ENCODE measurements at places on chromosomes 2 and 18.

DNA sequence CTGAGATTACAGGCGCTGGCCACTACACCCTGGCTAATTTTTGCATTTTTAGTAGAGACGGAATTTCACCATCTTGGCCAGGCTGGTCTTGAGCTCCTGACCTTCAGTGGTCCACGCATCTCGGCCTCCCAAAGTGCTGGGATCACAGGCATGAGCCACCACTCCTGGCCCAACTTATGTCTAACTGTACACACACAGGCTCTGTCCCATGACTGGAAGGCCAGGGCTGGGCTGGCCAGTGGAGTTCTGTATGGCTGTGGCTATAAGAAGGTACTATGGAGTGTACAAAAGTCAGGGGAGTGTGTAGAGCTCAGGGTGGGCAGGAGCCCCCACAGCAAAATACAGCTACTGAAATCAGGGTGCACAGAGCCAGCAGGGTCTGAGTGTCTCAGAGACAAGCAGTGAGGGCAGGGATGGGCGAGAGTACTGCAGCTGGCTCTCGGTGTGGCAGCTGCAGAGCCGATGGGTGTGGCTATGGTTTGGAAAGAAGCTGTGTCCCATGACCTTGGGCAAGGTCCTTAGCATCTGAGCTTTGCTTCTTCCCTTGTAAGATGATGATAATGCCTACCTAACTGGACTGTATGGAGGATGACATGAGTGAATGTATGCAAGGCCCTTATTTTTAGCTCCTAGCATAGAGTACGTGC, 10.4 kb upstream of the MSGN1 start:
- no peak for DNase-seq

GRCh38 chr2:73415906-73416305, 30.3 kb downstream of the ALMS1 start:
- DNase-seq = no peak

DNA sequence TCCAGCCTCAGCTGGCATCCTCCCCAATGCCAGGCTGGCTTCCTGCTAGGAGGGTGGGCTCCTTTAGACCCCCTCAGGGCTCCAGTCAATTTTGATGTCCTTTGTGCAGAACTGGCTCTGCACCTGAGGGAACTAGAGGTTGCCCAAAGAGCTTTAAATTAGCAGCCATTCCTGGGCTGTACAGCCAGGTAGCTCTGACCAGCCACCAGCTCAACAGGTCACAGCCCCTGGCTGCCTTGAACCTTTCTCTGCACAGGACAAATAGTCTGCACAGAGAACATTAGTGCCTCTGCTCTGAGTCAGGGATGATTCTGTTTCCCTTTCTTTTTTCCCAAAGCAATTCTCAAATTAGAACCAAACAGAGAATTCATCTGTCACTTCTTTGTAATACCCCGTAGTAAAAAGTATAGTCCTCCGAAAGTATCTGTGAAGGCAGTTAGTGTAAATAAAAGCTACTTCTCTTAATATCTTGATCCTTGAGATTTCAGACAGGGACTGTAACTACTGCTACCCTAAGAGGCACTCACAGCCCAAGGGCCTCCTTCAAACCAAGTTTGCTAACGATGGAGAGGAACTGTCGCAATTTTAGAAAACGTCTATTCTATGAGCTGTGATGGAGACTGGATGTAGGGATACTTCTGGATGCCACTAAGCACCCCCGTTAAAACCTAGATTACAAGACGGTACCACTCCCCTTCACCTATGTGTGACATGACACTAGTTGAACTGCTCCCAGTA, 3.0 kb downstream of the TTC32 start:
- no peak for DNase-seq

- no peak for DNase-seq
Measured at GRCh38 chr2:11097038-11097720, 58.1 kb upstream of the SLC66A3 start.

DNA sequence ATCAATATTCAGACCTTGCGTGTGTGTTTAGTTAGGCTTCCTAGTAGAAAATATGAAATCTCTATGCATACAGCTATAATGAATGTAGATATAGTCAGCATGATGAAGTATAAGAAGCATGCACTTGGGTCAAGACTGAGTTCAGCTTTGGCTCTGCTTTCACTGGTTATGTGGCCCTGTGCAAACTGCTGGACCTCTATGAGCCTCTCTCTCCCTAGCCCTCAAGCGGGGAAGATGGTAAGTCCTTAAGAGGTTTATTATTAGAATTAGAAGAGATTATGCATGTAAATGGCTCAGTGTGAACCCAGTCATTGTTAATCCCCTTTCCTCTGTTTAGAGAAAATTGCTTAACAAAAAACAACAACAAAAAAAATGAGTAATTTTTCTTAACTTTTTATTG, 178.8 kb upstream of the NXPH2 start:
- no peak for DNase-seq

GRCh38 chr2:44768438-44769236, 172.9 kb upstream of the SIX3 start:
- no peak for DNase-seq

DNA sequence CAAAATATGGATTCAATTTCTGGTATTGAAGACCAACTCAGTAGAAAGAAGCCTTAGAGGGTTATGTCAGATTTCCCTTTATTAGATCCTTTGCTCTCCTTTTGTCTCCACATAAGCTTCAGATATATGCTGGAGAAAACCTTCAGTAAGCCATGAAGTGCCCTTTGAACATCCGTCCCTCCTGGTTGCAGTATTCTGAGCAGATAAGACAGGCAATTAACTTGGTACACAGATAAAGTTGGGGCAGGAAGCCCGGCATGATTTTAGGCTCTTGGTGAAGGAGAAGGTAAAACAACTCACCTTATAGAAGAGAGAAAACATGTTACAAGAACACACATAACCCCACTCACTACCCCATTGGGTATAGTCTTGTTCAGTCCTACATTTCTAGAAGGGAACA, 76.4 kb downstream of the SRD5A2 start:
- no peak for DNase-seq

DNA sequence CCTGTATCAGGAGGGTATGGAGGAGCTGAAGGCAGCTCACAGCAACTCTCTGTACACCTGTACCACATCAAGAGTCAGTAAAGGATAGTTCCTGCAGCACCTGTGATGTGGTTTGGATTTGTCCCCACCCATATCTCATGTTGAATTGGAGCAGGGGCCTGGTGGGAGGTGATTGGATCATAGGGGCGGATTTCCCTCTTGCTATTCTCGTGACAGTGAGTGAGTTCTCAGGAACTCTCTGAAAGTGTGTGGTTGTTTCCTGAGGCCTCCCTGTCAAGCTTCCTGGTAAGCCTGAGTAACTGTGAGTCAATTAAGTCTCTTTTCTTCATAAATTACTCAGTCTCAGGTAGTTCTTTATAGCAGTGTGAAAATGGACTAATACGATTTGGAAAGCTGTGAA, 28.9 kb downstream of the OSBPL1A start:
- DNase-seq = no peak

DNA sequence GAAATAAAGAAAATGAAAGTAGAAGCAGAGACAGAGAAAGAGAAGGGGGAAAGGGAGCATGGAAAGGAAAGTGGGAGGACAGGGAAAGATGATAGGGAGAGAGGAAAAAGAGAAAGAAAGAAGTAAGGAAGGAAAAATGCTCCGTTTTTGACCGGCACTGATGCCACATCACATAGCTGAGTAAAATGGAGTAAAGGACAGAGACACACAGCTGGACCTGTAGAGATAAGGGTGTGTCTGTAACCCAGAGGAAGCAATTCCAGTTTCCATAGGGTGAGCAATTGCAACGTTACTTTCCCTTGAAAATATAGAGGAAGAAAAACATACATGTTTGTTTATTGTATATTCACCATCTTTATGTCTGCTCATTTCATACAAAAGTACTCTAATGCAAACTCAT, 1866.9 kb upstream of the PIK3C3 start:
- DNase-seq = no peak

DNA sequence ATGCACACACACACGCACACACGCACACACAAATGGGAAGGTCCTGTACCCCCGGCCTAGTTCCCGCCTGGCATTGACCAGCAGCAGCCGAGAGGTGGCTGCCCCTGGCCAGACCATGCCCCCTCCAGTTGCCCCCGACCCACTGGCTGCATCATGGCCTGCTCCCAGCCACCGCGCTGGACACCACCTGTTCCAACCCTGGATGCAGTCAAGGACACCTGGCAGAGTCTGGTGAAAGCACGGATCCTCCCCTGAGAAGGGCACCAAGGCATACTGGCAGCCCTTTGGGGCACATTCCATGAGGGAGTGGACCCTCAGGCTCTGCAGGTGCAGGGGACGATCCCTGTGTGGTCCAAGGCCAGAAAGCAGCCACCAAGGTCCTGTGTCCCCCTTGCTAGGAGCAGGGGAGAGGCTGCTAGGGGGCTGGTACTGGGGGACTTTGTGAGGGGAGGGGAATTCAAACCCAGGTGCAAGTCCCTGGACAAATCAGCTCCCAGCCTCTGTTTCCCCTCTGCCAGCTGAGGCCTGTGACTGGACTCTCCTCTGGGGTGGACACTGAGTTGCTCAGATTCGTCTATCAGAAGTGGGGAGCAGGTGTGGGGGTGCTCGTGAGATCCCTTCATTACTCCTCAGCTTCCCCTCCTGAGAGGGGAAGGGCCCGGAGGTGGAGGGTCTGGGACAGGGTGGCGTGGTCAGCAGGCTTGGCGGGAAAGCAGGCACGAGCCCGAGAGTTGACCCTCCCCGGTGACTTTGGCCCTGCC, 3.5 kb downstream of the ESPNL start:
- no peak for DNase-seq

- no peak for DNase-seq
Measured at GRCh38 chr18:73696698-73697097, 450.9 kb downstream of the FBXO15 start.

GRCh38 chr2:84022810-84023431, 436.2 kb downstream of the SUCLG1 start:
- no peak for DNase-seq

DNA sequence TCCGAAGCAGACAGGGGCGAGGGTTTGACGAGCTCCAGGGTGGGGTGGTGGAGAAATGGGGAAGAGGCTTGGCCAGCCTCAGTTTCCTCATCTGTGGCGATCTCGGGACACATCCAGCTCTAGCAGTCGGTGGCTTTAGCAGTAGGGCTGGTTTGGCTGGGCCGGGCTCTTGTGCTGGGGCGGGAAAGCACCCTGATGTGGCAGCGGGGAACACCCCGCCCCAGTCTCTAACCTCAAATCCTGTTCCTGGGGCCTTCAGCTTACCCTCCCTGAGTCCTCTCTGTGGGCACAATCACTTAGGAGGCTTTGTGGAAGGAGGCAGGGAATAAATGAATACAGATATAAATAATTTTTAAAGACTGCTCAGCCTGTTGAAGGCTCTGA, 26.5 kb upstream of the MCFD2 start:
- DNase-seq = peak; percentile 76

GRCh38 chr2:2102866-2103653, 228.0 kb downstream of the MYT1L start:
- DNase-seq = no peak

DNA sequence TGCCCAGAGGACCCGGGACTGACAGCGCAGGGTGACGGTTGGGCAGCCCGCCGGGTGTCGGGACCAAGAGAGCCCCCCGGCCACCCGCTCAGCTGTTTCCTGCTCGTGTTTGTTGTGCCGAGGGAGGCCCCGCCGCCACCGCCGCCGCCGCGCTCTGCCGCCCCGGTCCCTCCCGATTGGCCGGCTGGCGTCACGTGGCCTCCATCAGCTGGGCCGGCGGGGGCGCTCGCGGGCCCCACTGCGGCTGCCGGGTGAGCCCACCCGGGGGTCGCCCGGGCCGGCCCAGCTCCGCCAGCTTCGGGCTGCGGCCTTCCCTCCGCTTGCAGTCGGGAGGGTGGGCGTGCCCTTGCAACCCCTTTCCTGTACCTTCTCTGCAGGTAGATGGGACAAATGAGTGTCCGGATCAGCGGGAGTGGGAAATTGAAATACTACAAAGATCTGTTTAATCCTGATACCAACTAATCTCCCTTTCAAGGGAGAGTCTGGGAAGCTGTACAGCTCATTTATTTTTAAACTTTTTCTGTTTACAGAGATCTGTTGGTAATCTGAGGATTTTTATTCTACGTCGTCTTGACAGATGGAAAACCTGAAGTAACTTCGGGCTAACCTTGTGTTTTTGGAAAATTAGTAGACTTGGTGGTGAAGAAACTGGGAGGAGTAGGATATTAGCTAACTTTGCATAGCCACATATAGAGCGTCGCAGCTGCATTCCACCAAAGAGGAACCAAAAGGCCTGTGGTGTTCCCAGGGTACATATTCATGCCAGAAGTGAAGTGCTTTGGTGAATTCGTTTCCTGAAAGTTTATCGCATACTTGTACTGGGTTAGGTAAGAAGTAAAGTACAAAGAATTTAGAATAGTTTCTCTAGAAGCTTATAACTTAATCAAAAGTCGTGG, 1.2 kb downstream of the YPEL5 start:
- DNase-seq = peak; percentile 69

DNA sequence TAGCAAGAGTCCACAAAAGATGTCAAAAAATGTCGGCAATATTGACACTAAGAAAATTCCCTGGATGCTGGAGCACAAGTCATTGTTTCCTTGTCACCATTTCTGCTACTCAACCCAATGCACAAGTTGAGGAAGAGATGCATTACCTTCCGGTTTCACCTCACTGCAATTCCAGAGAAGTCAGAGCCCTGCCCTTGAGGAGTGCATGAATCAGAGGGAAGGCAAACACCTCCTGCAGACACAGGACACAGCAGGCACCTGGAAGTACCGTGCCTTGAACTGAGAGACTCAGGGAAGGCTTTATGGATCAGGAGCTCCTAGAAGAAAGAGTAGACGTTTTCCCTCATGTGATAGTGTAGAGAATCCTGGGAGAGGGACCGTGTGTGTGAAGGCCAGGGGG, 62.7 kb upstream of the ARL4C start:
- DNase-seq = no peak

DNA sequence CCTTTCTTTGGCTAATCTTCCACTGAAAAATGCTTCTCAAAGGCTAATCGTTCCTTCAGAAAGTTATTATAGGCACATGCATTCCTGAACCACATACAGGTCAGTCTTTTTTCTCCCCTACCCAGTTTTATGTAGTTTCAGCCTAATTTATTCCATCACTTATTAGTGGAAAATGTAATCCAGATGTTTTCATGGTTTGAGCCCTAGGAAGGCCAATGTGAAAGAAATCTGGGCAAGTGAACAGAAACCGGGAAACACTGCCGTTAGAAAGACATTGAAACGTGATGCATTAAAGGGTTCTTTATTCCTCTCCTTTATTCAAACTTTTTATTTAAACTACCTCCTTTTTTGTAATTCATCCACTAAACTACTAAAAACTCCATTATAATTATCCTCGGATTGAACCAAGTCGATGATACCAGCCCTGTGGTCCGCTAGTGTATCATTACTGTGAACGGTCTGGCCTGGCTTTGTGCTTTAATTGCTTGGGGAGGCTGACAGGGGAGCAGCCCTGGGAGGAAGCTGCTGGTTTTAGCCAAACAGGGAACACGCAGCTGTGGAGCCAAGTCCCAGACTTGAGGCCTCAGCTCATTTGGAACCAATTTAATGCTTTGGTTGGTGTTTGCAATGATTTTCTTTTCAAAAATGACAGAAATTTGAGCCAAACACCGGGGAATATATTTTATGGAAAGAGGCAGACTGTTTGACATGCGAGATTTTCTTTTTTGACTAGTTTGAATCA, 149.2 kb downstream of the ARHGAP28 start:
- DNase-seq = no peak

- DNase-seq = no peak
Measured at GRCh38 chr2:2750867-2751714, 420.0 kb upstream of the MYT1L start.

GRCh38 chr2:234577191-234577590, 80.3 kb upstream of the ARL4C start:
- DNase-seq = no peak
